Nephron progenitor cell (in vitro differentiated cells): ENCODE measurements at places on chromosomes 6 and 20.

DNA sequence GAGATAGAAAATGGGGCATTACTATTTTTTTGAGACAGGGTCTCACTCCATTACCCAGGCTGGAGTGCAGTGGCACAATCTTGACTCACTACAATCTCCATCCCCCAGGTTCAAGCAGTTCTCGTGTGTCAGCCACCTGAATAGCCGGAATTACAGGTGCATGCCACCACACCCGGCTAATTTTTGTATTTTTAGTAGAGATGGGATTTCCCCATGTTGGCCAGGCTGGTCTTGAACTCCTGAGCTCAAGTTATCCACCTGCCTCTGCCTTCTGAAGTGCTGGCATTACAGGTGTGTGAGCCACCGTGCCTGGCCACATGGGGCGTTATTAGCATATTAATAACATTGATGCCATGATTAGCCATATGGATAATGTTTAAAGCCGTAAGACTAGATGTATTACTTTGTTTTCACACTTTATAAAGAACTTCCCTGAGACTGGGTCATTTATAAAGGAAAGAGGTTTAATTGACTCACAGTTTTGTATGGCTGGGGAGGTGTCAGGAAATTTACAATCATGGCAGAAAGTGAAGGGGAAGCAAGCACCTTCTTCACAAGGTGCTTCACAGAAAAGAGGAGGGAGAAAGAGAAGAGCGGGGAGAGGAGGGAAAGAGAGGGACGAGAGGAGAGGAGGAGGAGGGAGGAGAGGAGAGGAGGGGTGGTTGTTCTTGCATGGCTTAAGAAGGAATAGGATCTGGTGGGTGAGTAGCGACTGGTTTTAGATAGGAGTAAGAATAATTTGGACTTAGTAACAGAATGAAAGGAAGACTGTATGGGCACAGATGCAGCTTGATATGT, 51.9 kb downstream of the MYO6 start:
- no peak for DNase-seq

DNA sequence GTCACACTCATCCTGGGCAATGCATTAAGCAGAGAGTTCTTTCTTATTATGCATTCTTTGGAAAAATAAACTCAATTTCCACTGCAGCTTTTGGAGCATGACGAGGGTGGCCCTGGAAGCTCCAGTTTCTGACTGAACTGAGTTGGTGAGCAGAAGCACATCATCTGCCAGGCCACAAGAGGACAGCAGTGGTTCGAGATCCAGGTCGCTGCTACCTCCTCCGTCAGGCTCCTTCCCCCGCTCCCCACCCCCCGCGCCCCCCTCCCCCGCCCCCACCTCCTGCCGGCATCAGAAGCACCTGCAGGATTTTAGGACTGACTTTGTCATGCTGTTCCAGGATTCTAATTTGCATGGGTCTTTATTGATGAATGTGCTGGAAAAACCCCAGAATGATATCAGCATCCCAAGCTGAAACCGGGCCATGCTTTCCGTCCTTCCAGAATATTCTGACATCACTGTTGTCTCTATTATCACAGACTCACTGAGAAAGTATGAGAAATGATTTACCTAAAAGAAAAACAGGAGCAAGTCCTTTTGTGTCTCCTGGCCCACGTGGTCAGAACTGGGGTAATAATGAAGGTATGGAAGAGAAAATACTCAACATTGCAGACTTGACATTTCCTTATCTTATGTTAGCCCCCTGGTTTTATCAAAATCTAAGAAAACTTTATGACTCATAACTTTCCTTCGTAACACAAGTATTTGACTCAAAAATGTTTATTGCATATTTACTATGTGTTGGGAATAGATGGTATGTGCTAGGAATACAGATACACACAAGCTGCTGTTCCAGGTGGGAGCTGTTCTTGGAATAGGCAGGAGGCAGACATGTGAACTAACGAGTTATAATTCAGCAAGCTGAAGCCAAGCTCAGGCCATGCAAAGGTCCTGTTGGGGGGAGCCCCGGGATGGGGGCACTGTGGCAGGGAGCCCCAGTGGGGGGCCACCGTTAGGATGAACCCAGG, 220.2 kb upstream of the EXOC2 start:
- peak; percentile 16 for DNase-seq

DNA sequence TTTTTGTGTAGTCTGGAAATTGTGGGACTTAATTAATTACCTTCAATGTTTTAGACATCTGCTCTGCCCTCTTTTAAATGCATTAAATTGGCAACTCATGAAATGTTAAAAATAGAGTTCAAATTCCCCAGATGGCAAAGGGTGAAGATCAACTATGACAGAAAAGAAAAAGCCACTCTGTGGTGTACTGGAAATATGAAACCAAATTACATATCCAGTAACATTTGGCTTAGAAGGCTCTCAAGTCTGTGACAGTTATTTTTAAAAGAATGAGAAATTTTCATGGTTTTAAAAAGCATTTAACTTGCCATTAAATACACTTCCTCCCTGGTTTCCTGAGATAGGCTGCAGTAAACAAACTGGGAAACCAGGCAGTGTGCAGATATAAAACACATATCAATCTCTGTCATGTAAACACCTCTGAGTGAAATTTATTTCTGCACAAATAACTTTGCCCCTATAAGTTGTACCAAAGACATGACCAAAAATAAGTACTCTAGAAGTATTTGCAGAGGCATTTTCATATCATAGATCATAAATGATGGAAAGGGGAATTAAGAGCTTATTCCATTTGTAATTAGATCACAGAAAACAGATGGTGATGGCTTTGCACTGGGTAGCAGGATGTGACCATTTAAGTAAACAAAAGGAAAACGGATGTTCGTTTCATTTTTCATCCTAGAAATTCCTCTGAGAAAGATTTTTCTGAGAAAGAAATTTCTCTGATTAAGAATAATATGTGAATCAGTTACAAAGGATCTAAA, 360.1 kb downstream of the SAMD5 start:
- DNase-seq = no peak

- no peak for DNase-seq
These were observed 17.7 kb downstream of the COL9A1 start for GRCh38 chr6:70285201-70285600.

- no peak for DNase-seq
These were observed 21.1 kb downstream of the FOXC1 start for GRCh38 chr6:1630771-1631217.

DNA sequence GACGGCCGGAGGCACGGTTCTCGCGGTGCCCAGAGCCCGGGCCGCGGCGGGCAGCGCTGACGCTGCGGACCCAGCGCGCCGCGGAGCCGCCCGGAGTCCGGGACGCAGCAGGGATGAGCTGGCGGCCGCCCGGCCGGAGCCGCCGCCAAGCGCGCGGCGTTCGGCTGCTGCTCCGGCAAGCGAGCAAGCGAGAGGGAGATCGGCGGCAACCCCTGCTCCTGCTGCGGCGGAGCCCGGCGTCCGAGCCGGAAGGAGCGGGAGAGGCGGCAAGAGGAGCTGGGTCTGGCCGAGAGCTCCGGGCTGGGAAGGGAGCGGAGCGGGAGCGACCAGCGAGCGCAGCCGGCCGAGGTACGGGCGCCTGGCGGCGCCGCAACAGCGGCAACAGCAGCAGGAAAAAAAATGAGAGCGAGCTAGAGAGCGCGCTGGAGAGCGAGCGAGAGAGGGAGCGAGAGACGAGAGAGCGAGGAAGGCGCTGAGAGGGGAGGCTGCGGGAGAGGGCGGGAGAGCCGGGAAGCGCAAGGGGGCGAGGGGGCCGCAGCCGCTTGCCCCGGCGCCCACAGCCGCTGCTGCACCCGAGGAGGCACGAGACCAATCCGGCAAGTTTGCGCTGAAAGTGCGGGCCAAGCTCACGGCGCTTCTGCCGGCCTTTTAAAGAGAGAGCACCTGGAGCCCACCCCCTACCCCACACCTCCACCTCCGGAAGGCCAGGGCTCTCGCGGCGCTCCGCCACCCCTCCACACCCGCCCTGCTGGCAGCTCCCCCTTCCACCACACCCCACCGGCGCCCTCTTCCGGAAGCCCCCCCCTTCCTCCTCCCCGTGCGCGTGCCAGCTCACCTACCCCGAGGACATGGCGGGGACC, 496 bp downstream of the GRM4 start:
- DNase-seq = peak; percentile 66

GRCh38 chr6:108677894-108678293, 117.2 kb downstream of the FOXO3 start:
- no peak for DNase-seq

- DNase-seq = no peak
These were observed 78.7 kb upstream of the LOC128125822 start for GRCh38 chr6:63493557-63493956.

DNA sequence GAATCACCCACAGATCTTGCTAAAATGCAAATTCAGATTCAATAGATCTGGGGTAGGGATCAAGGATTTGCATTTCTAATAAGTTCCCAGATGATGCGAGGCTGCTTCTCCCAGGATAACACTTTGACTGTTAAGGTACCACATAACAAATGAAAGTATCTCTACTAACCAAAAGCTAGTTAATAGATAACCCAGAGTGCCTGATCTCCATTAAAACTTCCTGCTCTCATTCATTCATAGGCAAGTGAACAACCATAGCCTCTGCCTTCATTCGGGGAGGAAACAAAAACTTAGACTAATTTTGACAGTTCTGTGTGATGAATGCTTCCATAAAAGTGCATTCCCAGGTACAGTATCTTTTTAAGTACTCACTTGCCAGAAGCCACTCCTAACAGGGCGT, 265.6 kb upstream of the BTBD3 start:
- no peak for DNase-seq
